ENCODE measurements at places on chromosomes 11 and 22.

GRCh38 chr22:23233752-23234408 lies 53.6 kb downstream of the BCR start:
- DNase-seq = no peak

DNA sequence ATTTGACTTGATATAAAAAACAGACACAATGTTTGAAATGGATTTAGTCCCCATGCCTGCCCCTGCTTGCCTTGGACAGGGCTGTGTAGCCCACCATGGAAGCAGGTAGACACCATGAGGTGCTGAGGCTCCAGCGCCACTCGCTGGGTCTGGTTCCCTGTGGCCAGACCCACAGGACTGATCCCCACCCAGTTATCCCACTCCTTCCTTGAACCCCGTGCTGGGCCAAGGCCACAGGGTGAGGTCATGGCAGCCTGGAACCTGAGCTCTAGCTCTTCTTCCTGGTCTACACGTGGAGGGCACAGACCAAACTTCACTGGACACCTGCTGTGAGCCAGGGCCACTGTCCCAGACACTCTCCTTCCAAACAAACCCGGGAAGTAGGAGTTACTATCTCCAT lies 42.5 kb downstream of the GAB4 start:
- no peak for DNase-seq

DNA sequence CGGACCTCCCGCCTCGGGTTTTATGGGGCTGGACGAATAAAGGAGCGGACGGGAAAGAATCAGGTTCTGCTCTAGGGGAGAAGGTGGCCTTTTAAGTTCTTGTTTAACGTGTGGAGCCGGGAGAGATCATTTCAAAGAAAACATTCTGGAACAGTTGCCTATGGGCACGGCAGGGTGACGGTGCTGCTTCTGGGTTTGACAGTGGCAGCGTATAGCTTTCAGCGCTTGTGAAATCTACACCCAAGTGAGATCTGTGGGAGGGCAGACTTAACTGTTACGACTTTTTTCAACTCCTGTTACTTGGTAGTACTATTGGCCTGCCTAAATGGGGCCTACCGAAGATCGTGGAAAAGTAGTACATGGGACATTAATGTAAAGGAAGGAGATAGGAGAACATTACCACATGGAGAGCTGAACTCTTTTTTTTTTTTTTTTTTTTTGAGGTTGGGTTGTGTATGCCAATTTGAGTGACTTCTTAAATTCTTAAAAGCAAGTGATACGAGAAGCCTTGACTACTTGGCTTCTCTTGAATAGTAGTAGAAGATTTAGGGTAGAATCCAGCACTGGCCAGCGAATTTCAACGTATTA lies 743 bp downstream of the USP47 start:
- peak; percentile 9 for DNase-seq

DNA sequence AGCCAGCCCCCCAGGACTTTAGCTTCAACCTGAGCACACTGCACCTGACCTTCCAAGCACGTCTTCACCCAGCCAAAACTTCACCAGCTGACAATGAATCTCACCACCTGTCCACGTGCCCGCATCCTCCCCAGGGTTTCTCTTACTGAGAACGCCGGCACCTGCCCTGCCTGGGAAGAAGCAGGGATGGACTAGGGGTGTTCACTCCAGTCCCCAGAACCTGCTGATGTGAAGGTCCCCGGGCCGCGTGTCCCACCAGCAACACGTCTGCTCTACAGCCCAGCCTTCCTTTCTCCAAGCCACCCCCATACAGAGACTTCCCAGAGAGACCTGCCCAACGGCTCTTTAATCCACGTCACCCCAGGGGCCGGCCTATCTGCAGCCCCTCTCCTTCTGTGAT lies 12.8 kb downstream of the CPT1A start:
- DNase-seq = no peak

DNA sequence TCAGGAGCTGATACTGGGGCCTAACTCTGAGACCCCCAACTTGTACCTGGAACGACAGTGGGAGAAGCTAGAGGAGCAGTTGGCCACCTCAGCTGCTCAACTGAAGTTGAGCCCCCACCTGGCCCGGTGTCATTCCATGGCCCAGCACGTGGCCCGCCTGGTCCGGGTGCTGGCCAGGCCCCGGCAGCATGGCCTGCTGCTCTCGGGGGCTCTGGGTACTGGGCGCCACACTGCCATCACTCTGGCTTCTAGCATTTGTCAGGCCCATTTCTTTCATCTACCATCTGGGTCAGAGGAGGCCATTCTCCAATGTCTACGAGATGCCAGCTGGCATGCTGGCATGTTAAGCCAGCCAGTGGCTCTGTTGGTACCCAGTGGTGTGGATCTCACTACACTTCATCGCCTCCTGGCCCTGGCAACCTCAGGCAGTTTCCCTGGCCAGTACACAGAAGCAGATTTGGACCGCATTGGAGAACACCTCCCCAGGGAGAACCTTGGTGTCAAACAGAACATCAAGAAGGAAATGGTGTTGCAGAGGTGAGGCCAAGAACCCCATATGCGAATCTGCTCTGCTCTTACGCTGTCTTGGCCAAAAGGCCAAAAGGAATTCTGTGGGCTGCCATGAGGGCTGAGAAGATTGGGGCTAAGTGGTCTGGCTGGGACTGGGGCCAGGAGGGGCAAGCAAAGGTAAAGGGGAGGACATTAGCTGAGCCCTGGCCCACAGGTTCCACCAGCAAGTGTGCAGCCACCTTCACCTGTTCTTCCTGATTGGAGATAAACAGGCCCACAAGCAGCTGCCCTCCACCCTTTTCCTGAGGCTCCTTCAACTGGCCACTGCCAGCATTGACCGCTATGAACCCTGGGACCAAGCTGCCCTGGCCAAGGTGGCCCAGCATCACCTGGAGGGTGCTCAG lies 45.4 kb downstream of the RRP8 start:
- DNase-seq = no peak

DNA sequence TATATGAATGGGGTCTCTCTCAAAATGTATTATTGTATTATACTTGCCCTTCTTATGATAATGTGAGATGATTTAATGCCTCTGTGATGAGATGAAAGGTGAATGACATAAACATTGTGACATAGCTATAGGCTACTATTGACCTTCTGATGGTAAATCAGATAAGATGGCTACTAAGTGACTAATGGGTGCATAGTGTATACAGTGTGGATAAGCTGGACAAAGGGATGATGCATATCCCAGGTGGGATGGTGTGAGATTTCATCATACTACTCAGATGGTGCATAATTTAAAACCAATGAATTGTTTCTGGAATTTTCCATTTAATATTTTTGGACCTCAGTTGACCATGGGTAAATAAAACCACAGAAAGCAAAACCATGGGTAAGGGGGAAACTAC lies 243.5 kb downstream of the SBF2 start:
- no peak for DNase-seq

- no peak for DNase-seq
These were observed 51.9 kb upstream of the MN1 start for GRCh38 chr22:27853424-27853823.

- no peak for DNase-seq
These were observed 52.5 kb upstream of the NNMT start for GRCh38 chr11:114243461-114244372.

GRCh38 chr11:66419825-66420224 lies 1.0 kb upstream of the NPAS4 start:
- no peak for DNase-seq

All from stimulated activated CD4-positive, alpha-beta T cell treated with anti-CD3 and anti-CD28 coated beads, Interleukin-1b, Interleukin-23, amount 100 ng/mL, for 1 hour (primary cell).